ENCODE measurements at places on chromosomes 1 and 21.

DNA sequence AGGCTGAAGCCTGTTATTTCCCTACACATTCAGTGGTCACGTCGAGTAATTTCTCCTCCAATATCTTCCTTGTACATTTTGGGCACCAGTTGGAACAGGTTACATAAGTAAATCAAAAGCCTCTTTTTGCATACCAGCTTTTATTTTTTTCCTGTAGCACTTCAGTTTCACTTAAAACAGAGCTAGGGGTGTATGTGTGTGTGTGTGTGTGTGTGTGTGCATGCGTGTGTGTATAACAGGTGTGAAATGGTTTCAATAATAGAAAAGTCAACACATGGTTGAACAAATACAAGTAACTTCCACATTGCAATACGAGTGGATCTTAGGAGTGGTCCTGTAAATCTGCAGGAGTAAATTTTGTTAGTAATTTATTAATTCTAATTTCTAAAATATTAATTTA, 3.0 kb upstream of the MAN1A2 start:
- DNase-seq = no peak

- DNase-seq = no peak
Observed at GRCh38 chr1:86466986-86467385, 1.7 kb upstream of the CLCA1 start.

- DNase-seq = no peak
Observed at GRCh38 chr1:231786126-231786525, 159.5 kb downstream of the DISC1 start.

DNA sequence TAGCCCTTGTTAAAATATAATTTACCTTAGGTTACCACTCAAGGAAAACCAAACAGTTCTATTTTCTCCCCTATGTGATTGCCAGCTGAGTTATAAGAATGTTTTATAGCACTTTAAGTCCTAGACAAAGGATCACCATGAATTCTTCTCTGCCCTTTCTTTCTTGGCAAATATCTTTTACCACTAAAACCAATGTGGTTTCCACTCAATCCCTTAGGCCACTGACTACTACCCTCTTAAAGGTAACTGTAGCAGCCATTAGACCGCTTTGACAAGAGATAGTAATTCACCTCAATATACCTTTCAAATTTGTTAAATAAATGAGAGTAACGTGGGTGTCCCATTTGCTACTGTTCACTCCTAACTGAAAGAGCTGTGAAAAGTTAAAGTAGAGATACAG, 307.9 kb upstream of the PRMT6 start:
- DNase-seq = no peak

DNA sequence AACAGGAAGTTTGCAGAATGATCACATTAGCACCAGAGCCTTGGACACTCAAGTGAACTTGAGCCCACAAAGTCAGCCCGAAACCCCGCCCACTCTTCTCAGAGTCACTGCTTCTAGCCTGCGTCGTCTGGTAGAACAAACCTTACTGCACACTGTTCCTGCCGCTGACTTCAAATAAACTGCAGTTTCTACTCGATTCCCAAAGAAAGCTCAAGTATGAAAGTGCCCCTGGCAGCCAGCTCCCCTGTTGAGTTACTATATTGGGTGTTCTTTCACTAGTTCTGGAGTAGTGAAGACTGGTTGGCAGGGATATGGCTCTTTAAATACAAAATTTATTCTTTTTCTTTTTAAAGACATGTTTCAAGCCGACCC, 164.7 kb downstream of the GALNT2 start:
- no peak for DNase-seq

Data from suprapubic skin (tissue), 4 donors.